ENCODE measurements at places on chromosomes 5 and 9. TPM values are rescaled to one million over a fixed set of nuclear protein-coding genes. Genes with fewer than 3 reads are reported as not detected.

Gene FBP2
- not detected for total RNA-seq

Gene PCDHB4
- 19.8 TPM for total RNA-seq

Gene PCA3
- not detected for total RNA-seq

Gene WDR31
- total RNA-seq, result 2.8 TPM

Gene ENTPD2
- total RNA-seq, result 16.1 TPM

Gene CAPSL
- total RNA-seq, result not detected

GRCh38 chr9:27442464-27442863, 81.6 kb upstream of the IFNK start:
- no peak for DNase-seq

- no peak for DNase-seq
Measured at GRCh38 chr5:62640446-62640845, 61.8 kb downstream of the LRRC70 start.

DNA sequence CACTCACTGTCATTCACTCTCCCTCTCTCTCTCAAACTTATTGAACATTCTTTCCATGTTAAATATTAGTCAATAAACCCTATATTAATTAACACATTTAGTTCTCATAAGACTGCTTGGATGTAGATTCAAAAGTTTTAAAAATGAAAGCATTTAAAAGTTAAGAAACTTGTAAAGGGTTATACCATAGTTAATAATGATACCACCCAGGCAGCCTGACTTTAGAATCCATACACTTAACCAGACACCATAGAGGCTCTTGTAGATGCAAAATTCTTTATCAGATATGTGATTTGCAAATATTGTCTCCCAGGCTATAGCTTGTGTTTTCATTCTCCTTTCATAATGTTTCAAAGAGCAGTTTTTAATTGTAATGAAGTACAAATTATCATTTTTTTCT, 335.8 kb upstream of the ACTBL2 start:
- no peak for DNase-seq

- DNase-seq, result no peak
Measured at GRCh38 chr5:143200781-143201398, 202.6 kb downstream of the NR3C1 start.

GRCh38 chr9:129737479-129738274, 15.2 kb downstream of the PTGES start:
- DNase-seq, result peak; percentile 80

DNA sequence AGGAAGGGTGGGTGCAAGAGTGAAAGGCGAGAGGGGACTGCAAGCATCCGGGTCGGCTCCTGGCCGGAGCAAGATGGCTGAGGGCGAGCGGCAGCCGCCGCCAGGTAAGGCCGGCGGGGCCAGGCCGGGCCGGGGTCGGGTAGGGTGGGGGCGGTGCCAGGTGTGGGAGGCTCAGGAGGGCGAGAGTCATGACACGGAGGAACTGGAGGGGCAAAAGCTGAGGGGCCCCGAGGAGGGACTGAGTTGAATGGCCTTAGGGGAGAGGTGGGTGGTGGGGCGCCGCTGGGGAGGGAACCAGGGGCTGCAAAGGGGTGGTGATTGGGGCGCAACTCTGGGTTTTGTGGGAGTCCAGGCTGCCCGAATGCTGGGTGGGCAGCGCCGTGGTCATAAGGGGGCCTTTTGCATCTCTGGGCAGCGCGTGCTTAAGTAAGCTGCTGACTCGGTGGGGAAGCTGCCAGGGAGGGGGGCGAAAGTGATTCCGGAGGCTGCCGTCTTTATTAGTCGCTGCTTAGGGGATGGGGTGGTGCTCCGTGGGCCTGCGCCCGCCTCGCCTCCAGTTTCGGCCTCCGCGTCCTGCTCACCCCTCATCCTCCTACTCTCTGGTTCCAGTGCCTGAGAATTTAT, 425 bp downstream of the PTPA start:
- DNase-seq, result peak; percentile 8

GRCh38 chr5:105917189-105917588, 1753.5 kb downstream of the EFNA5 start:
- DNase-seq, result no peak

GRCh38 chr9:113913426-113914195, 37.5 kb downstream of the ZNF618 start:
- DNase-seq, result no peak

- no peak for DNase-seq
Measured at GRCh38 chr5:163567811-163568210, 62.4 kb downstream of the MAT2B start.

- DNase-seq, result no peak
Measured at GRCh38 chr9:109101810-109102209, 17.9 kb downstream of the TMEM245 start.
